Activated CD8-positive, alpha-beta memory T cell treated with anti-CD3 and anti-CD28 coated beads for 36 hours (primary cell): ENCODE measurements at places on chromosomes 2 and 18. TPM values are rescaled to one million over a fixed set of nuclear protein-coding genes. Genes with fewer than 3 reads are reported as not detected.

Gene ARHGAP15
- 36.4 TPM for total RNA-seq

Gene DTNA
- not detected for total RNA-seq

Gene EPAS1
- total RNA-seq: 6.8 TPM

Gene SKOR2
- not detected for total RNA-seq

Gene RAX
- not detected for total RNA-seq

Gene KLF7
- 7.3 TPM for total RNA-seq

Gene C2orf80
- total RNA-seq: not detected

Gene RUFY4
- not detected for total RNA-seq
